T-helper 17 cell (primary cell): ENCODE measurements at places on chromosomes 2 and 18. TPM values are rescaled to one million over a fixed set of nuclear protein-coding genes. Genes with fewer than 3 reads are reported as not detected.

GRCh38 chr18:22221350-22221749 lies 52.0 kb downstream of the GATA6 start:
- no peak for DNase-seq

DNA sequence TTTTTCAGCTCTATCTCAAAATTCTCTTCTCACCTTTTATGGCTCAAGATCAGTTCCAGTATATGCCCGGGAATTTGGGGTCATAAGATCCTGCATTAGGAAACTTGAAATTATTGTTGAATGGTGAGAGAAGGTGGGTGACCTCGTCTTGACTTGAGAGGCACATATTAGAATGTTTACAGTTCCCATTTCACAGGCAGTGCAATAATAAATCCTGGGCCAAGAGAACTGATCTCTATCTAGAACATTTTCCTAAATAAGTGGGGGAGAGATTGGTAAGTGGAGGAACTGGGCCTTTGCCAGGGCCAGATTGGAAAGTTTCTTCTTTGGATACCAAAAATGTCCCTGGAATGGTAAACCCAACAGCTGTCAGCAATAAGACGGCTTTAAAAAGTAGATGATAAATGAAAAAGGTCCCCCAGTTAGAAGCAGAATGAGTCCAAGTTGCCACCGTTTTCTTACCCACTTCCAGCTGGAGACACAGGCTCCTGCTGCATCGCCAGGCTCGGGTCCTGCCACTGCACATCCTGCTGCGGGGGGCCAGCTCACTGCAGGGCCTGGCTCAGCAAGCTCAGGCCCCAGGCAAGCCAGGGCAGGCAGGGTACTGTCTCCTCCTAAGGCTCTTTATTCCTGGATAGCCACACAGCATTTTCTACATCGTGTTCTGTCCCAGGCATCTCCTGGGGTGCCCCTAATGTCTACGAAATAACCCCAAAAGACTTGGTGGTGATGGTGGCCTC lies 126.4 kb upstream of the EPAS1 start:
- no peak for DNase-seq

GRCh38 chr2:88416016-88416663 lies 36.4 kb downstream of the FOXI3 start:
- DNase-seq: no peak

The CNDP1 gene
- 0.23 TPM for total RNA-seq

GRCh38 chr2:133871545-133872209 lies 303.4 kb upstream of the NCKAP5 start:
- DNase-seq: no peak

The RAB27B gene
- 30.6 TPM for total RNA-seq

DNA sequence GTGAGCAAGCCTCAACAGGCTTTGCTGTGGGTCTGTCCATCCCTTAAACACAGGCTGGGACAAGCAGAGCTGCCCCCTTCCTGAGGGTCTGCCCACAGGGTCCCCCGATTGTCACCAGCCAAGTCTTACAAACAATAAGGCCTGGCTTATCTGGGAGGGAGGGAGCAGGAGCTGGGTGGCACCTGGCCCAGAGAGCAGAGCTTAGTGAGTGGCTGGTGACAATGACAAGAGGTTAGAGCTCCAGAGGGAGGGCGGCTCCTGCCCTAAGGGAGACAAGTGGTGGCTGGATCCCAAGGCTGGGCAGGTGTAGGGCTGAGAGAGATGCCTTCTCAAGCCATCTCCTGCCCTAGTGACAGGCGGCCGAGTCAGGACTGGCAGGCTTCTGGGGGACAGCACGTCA lies 125.5 kb downstream of the KLHL29 start:
- no peak for DNase-seq

DNA sequence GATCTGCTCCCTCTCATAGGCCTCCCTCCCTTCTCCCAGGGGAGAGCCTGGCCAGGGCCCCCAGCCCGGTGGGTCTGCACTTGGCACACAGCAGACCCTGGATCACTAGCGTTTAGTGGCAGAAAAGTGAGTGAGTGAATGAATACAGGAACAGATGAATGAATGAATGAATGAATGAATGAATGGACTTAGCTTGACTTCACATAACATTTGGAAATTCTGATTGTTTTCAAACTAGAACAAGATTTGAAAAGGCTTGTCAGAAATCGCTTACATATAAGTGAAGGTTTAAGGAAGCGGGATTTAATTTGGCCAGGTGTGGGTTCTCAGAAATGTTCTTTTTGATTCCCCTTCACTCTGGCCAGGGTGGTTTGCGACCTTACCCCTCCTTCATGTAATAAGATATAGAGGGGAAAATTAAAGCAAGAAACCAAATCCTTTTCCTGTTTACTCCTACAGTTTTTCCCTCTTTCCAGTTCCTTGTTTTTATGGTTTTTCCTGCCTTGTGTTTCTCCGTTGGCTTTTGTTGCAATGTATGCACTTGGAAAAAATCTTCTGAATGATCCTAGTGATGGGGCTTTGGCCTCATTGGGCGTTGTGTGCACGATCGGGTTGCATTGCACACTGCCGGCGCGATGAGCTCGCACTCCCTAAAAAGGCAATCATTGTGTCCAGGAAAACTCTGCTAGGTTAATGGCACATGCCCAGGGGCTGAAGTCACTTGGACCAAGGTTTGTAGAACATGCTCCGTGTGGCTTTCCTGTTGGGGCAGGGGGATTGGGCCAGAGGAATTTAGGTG lies 16.4 kb downstream of the LRRFIP1 start:
- no peak for DNase-seq

DNA sequence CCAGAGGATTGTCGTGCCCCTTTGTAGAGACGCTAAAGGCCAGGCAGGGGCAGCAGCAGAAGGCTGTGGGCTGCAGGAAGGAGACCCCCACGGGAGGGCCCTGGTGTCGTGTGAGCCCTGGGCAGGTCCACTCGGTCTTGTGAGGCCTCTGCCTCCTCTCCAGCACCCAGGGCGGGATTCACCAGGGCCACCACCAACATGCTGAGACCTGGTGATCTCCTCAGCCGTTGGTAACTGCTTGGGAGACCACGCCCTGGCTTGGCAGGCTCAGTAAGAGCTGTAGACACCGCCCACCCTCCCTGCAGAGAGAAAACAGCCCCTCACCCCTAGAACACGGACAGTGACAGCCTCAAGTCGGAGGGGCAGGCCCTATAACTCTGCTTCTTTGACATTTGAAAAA lies 21.1 kb downstream of the MBP start:
- no peak for DNase-seq

DNA sequence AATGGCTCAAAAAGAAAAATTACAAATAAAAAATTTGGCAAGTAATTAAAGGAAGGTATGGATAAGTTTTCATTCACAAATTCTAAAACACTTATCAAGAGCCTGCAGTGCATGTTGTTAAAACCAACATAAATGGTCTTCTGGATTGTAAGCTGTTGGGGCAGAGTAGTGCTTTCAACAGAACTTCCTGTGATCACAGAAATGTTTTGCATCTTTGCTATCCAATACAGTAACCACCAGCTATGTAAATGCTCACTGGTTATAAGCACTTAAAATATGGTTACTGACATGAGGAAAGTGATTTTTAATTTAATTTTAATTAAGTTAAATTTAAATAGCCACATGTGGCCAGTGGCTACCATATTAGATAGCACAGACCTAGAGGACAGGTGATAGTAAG lies 133.1 kb downstream of the NBAS start:
- no peak for DNase-seq

- DNase-seq: no peak
These were observed 9.3 kb upstream of the KCNE4 start for GRCh38 chr2:223042704-223043118.

The KCNIP3 gene
- not detected for total RNA-seq

GRCh38 chr2:144894612-144895599 lies 375.0 kb upstream of the ZEB2 start:
- no peak for DNase-seq

GRCh38 chr2:223588251-223588650 lies 13.9 kb downstream of the SCG2 start:
- DNase-seq: no peak

The ARHGAP15 gene
- 277 TPM for total RNA-seq

DNA sequence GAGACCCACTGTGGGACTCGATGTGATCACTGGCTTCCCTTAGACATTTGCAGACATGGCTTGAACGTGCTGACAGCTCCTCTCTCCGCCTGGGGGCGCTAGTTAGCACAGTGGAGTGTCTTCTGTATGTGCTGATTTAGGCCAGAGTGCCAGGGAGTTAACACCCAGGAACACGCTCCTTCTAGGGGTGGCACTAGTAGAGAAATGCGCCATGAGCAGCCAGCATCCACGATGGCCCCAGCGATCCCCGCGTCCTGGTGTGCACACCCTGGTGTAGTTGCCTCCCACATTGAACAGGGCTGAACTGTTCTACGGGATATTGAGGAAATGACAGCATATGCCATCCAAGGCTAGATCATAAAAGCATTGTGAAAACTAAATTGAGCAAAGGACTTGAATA lies 11.4 kb upstream of the NMUR1 start:
- DNase-seq: no peak

GRCh38 chr18:47174545-47175116 lies 1.5 kb downstream of the IER3IP1 start:
- DNase-seq: no peak

DNA sequence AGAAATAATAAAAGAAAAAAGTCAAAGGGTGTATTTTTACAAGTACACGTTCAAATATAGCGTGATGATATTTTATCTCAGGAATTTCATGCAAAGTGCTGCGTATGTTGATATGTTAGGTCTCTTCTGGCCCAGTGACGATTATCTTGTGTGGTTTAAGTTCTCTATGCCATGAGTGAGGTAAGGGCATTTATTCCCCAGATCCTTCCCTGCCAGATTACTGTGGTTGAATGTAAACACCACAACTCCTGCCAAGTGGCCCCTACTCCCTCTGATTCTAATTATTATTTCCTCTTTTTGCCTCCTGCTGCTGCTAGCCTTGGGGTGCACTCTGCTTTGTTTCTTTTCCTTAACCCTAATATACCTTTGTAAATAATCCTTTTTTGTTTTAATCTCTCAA lies 12.2 kb downstream of the SCN2A start:
- DNase-seq: no peak

The STK25 gene
- 105 TPM for total RNA-seq

GRCh38 chr18:76466410-76466991 lies 28.5 kb downstream of the ZNF516 start:
- no peak for DNase-seq

DNA sequence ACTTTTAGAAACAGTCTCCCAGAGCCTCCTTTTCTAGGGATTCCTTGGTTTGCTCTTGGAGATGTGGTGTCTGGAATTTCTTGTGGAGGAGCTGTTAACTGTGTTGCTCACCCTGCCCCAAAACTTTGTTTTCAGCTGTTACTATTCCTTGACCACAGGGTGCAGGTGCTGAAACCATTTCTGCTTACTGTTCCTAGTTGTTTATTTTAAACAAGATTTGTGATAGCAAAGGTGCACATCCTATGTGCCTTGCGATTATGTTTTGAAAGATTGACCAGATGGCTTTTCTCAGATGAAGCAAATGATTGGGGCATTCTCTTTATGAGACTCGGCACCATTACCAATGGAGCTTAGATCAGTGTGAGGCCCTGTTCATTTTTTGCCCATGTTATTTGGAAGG lies 111.2 kb downstream of the RAB3GAP1 start:
- no peak for DNase-seq

DNA sequence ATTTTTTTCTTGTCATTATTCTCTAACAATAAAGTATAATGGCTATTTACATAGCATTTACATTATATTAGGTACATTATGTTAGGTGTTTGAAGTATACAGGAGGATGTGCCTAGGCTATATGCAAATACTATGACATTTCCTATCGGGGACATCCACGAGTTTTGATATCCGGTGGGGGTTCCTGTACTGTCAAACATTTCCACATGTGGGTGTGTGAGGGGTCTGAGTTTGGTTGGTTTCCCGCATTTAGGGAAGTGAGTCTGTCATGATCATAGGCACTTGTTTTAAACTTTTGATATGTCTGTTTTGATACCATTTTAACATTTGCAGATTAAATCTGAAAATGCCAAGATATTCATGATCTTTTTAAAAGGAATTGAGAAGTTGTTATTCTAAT lies 76.0 kb downstream of the CEP192 start:
- DNase-seq: no peak

- DNase-seq: no peak
These were observed 54.3 kb upstream of the AGPS start for GRCh38 chr2:177338177-177338721.

The FHL2 gene
- total RNA-seq: 8.9 TPM

The CTNNA2 gene
- total RNA-seq: not detected

DNA sequence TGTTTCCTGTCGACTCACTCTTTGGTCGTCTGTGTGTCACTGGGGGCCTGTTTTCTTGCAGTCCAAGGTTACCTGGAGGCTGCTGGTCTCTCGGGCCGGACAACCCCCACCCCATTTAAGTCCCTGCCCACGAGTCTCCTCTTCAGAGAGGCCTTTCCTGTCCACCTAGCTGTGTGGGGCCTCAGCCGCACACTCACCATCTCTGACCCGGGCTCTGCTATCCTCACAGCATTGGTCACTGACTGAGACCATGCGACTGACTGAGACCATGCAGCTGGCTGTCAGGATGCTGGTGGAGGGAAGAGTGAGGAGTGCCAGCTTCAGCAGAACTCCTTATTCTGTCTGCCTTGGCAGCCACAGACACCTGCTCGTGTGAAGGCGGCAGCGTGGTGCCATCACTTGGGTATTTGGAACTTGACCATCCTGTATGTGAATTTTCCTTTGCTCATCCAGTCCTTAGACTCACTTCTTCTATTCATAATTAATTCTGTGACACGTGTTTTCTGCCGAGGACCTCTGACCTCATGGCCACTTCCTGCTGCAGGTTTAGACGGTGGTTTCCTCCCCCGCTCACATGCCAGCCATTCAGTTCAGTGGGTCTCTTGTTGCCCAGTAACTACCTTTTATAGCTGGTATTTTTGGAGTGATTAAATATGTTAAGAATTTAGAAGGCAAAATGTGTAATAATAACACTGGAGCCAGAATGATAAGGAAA lies 47.5 kb upstream of the ASB1 start:
- no peak for DNase-seq

GRCh38 chr2:101311696-101312017 lies 3.2 kb upstream of the RNF149 start:
- no peak for DNase-seq

DNA sequence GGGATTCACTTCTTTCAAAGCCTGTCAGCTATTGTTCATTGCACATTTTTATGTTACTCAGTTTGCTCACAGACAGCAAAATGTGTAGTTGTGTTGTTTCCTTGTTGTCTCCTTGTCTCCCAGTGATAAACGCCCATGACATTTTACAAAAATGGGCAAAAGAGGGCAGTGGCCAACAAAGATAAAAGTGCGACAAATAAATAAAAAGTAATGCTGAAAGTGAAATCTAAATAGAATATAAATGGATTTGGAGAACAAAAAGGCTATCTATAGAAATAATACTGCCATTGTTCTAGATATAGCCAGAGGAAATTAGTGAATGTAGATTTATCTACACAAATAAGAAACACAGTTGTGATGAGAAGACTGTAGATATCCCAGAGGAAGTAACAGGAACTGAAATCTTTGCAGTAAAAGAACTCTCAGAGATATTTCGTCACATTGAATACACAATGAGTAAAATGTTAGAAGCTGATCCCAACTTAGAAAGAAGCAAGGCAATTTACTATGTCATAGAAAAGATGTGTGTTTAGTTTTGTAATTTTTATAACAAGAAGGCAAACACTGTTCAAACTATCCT lies 1186.2 kb upstream of the FAM98A start:
- DNase-seq: no peak

- no peak for DNase-seq
These were observed 73.1 kb upstream of the MAP4K3 start for GRCh38 chr2:39510140-39510539.

The TEX44 gene
- total RNA-seq: not detected
